ENCODE measurements at places on chromosomes 2 and 18.

GRCh38 chr2:19357402-19358241 is 801 bp downstream of the OSR1 start:
- peak; percentile 56 for DNase-seq

- DNase-seq: no peak
Observed at GRCh38 chr2:86027196-86027921, 78.3 kb downstream of the POLR1A start.

- no peak for DNase-seq
Observed at GRCh38 chr2:217656316-217656715, 346.5 kb downstream of the TNS1 start.

- DNase-seq: no peak
Observed at GRCh38 chr2:204336153-204336744, 209.0 kb upstream of the PARD3B start.

- DNase-seq: no peak
Observed at GRCh38 chr18:63158676-63159291, 160.8 kb downstream of the BCL2 start.

GRCh38 chr2:183253441-183254130 is 129.3 kb downstream of the NUP35 start:
- DNase-seq: peak; percentile 7

DNA sequence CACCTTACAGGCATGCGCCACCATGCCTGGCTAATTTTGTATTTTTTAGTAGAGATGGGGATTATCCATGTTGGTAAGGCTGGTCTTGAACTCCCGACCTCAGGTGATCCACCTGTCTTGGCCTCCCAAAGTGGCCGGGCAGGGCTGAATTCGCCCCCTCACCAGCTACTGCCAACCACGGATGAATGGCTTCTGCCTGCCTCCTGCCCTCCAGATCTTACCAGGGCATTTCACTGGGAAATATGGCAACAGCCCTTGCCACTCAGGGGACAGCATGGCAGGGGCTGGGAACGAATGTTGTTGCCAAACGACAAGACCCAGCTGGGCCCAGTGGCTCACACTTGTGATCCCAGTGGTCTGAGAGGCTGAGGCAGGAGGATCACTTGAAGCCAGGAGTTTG is 1.8 kb upstream of the ALPP start:
- DNase-seq: no peak

DNA sequence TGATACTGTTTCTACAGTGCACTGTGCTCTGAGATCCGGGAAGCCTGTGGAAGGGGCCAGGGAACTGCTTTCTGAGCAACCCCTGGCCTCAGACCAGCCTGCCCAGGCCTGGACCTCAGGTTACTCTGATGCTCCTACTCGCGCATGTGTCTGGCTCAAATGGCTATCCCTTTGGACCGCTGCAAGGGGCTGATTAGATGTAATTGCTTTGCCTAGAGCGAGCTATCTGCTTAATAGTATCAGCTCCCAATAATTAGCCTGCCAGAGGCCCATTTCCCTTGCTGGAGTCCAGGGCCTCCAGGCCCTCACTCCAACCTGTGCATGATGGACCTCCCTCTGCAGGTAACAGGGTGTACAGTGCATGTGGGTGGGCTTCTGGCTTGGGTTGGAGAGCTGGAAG is 7.2 kb upstream of the KCNK3 start:
- DNase-seq: no peak

DNA sequence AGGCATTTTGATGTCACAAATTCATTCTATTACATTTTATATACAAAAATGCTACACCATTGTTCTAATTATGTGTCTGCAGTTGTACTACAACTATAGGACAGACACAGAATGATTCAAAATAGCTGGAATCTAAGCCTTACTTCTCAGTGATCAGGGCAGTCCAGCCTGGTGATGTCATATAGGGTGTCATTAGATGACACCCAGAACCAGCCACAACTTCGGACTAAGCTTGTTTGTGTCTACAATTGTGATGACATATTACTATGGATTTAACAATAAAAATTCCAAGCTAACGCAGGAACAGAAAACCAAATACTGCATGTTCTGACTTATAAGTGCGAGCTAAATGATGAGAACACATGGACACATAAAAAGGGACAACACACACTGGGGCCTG is 31.0 kb downstream of the M1AP start:
- no peak for DNase-seq

GRCh38 chr2:169965495-169965894 is 138.2 kb downstream of the UBR3 start:
- DNase-seq: no peak

- DNase-seq: no peak
Observed at GRCh38 chr2:85709401-85709811, 15.2 kb downstream of the GNLY start.

DNA sequence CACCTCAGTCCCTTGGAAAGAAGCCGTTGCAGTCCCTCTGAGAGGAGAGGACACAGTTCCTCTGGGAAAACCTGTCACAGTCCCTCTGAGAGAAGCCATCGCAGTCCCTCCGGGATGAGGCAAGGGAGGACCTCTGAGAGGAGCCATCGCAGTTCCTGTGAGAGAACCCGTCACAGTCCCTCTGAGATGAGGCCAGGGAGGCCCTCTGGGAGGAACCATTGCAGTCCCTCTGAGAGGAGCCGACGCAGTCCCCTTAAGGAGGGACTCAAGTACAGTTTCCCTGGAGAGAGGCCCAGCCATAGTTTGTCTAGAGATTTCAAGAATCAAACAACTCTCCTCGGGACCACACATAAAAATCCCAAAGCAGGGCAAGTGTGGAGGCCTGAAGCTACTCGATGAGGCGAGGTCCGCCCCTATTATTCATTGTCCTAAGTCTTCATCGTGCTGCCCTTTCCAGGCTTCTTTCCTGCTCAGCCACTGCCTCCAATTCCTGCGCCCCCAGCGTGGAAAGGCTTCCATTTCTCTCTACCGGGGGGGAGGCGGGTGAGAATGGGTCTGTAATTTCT is 630 bp upstream of the ZNF512 start:
- DNase-seq: no peak

- DNase-seq: no peak
Observed at GRCh38 chr18:23276451-23276850, 141.2 kb downstream of the CABLES1 start.

GRCh38 chr18:22567794-22568193 is 150.1 kb upstream of the CTAGE1 start:
- DNase-seq: no peak

- DNase-seq: no peak
Observed at GRCh38 chr18:35045806-35046205, 4.6 kb downstream of the MAPRE2 start.

DNA sequence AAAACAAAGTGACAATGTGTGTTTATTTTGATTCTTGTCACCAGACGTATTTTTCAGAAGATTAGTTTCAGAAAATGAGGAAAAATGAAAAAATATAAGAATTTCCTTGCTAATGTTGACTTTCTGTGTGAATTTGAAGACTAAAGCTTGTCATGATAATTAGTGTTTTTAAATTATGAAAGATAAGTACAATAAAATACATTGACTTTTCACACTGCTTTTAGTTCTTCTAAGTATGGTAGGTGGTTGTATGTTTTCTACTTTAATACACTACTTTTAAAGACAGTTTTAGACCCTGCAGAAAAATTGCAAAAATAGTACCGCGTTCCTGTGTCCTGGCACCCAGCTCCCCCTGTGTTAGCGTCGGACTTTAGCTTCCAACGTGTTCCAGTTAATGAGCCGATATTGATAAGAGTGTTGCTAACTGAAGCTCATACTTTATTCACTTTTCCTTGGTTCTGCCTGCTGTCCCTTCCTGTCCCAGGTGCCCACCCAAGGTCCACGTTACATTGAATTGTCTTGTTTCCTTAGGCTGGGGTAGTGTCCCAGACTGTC is 695 bp downstream of the RBFA start:
- DNase-seq: no peak

DNA sequence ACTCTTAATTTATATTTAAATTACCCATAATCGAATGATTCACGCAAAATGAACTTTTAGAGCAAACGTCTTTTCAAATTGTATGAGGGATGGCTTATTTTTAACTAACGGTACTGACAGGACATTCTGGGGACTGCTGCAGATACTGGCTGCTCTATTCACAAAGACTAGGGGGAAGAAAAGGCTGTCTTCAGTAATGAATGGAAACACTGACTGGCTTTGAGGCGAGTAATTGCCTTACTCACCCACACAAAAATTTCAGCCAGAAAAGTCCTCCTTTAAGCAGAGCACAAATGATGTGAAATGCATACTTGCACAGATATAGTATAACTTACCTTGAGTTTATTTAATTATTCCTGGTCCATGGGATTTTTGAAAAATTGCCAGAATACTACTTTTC is 852.6 kb downstream of the DPP10 start:
- no peak for DNase-seq

- no peak for DNase-seq
Observed at GRCh38 chr18:63604791-63605567, 17.8 kb downstream of the SERPINB13 start.

DNA sequence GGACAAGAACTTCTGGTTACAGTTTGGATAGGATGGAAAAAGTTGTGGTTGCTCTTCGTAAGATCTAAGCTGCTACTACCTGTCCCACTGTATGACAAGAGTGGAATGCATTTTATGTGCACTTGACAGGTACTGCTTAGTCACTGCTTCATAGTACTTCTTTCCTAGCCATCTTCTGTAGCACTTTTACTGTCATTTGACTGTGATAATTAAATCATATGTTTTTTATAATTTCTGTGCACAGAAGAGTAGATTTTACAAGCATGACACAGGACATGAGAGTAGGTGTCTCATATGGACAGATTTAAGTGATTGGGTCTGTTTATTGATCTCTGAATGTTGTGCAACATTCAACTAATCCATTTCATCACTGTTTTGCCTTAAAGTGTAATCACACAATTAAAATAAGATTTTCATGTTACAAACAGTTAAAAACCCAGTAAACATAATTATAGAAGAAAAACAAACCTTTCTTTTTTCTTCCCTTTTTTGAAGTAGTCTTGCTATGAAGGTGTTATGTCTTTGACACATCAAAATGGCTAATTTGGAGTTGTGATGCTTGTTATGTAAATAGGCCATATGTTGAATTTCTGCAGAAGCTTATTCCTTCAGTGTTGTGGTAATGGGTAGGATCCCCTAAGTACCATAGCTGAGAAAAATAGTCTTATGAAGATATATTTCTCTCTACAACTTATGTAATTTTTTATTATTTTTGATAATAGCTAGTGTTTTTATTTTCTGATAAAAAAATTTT is 3.0 kb downstream of the SPATS2L start:
- DNase-seq: no peak

DNA sequence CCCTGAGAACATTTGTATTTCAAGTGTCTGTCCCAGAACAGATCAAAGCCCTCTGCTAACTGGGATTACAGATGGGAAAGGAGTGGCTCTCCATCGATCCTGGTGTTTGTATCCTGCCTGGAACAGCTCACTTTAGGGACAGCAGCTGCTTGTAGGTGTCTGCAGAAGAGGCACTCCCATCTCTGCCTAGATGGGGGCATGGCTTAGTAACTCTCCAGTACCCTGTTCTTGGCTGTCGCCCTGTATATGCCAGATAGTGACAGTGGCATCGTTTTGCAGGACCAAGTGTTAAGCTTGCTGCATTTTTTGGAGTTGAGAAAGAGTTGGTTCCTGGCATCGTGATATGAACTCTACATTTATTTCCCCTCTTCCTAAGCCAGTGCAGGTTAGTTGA is 189.9 kb downstream of the SH3RF3 start:
- no peak for DNase-seq

- DNase-seq: peak; percentile 86
Observed at GRCh38 chr18:12327510-12328178, 19.6 kb downstream of the TUBB6 start.

Measured in hepatic stellate cell (primary cell).